Esophagus squamous epithelium (tissue), 5 donors: ENCODE measurements at places on chromosomes 1 and 21.

GRCh38 chr1:177615251-177615650 lies 354.6 kb downstream of the SEC16B start:
- no peak for DNase-seq

DNA sequence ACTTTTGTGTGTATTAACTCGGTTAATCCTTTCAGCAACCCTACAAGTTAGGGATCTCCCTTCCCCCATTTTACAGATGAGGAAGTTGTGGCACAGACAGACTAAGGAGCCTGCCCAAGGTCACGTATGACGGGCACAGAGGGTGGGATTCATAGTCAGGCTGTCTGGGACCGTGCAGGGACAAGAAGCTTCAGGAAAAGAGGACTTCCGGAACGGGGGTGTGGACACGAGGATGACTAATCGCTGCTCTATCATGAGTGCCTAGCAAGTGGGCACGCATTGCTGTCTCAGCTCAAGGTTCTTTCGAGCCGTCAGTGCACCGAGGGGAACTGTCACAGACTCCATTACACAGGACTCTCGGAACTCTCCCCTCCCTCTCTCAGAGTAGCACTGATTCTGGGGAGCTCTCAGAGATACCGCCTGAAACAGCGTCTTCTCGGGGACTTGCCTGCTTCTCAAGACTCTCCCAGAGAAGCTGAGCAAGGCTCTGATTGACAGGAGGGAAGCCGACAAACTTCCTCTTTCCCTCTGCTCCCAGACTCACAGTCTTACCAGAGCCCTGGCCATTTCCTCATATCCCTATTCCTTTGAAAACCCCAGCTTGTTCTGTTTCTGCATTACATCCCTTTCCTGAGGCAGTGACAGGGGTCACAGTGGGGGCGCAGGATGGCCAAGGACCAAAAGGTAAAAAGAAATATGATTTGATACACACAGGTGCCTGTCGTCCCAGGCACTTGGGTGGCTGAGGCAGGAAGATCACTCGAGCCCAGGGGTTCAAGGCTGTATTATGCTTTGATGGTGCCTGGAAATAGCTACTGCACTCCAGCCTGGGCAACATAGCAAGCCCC lies 14.4 kb downstream of the FHAD1 start:
- DNase-seq = no peak

DNA sequence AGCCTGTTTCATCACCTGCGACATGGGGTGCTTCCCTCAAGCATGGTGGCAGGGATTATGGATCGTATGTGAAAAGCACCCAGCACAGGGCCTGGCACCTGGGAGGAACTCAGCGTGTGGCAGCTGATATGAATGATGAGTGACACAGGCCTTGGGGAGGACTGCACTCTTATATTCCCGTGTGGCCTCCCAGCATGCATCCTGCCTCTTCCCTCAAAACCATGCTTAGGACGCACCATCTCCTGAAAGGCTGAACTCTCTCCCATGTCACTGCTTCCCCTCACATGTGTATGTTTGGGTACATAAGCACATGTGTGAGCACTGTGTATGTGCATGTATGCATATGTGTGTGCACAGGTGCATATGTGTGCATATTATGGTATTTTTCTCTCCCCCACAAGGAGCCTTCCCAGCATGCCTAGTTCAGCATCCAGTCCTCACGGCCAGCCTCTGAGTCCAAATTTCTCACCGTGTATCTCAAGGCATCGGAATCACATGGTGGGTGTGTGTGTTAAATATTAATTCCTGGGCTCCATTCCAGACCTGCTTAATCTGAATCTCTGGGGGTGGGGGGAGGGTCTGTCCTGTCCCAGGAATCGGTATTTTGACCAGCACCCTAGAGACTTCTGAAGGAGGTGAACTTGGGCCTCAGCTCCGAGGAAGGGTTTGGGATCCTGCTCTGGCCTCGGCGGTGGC lies 12.8 kb downstream of the MYOM3 start:
- DNase-seq = no peak

- DNase-seq = no peak
Observed at GRCh38 chr1:106924360-106924759, 132.1 kb upstream of the PRMT6 start.

GRCh38 chr1:214415131-214415530 lies 134.2 kb downstream of the SMYD2 start:
- no peak for DNase-seq

GRCh38 chr1:175742790-175743459 lies 470 bp downstream of the TNR start:
- no peak for DNase-seq

DNA sequence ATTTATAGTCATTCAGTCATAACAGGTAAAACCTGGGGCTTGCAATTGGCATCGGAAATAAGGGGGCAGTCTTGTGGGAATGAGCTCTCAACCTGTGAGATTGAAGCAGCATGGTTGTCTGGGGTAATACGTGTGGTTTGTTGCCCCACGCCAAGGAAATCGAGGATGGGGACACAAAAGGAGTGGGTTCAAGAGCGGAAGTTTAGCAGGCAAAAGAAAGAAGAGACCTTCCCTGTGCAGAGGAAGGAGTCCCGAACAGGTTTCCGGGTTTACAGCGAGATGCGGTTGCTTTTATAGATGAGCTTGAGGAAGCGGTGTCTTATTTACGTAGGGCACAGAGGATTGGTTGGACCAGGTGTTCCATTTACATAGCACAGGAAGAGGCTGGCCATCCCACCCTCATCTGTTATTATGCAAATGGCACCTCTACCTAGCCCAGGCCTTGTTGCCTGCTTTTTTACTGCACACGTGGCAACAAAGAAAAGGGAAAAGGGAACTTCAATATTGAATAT lies 37.3 kb downstream of the IFNAR1 start:
- peak; percentile 21 for DNase-seq

DNA sequence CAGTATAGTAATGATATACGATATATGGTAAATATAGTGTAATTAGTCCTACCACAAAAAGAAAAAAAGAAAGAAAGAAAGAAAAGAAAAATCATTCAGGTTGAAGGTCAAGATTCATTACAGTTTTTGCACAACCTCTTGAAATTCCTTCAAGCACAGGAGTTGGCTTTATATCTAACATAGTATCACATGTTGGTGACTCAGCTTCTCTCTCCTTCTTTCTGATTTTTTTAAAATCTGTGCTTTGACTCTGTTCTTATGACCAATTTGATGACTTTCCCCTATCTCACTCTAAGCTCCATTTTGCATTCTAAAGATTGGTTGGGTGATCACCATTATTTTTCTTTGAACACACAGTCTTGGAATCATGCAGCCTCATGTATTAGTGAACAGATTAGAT lies 148.2 kb upstream of the COL11A1 start:
- no peak for DNase-seq
